ENCODE measurements at places on chromosomes 2 and 18.

- DNase-seq = no peak
Measured at GRCh38 chr2:236254001-236254400, 10.2 kb downstream of the ASB18 start.

GRCh38 chr2:206991070-206991469, 51.8 kb downstream of the CPO start:
- no peak for DNase-seq

GRCh38 chr2:54428108-54428831, 27.9 kb upstream of the SPTBN1 start:
- no peak for DNase-seq

- DNase-seq = peak; percentile 95
Measured at GRCh38 chr18:23593720-23594119, 7.4 kb upstream of the NPC1 start.

GRCh38 chr18:21855432-21855831, 114.8 kb downstream of the MIB1 start:
- DNase-seq = no peak

- no peak for DNase-seq
Measured at GRCh38 chr18:48294899-48295585, 114.1 kb downstream of the ZBTB7C start.

- DNase-seq = peak; percentile 93
Measured at GRCh38 chr2:144686518-144687215, 166.7 kb upstream of the ZEB2 start.

DNA sequence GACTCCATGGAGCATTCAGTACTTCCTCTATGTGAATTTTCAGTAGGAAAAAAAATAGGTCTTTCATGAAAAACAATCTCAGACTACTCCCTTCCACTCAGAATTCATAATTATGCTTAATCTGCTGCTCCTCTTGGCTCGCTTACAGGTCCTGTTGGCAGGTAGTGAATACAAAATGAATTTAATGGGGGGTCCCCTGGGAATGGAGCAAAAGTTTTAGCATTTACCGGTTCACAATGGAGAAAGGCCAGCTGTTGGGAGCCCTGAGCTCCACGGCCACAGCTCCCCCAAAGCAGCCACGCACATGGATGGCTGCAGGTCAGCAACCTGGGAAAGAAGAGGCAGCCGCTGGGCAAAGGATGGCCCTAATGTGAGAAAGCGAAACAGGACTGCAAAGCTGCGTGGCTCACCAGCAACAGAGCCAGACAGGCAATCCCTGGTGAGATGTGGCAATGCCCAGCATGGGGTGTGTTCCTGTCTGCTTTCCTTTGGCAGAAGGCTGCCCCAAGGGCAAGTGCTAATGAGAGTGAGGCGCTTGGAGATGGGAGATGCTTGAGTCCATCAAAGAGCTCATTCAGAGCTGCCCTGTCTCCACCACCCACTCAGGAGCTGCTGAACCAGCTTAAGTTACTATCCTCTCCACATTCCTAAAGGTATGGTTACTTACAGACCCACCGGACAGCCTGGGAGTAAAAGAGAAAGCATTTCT, 447.4 kb downstream of the EPHA4 start:
- DNase-seq = no peak

GRCh38 chr18:42030586-42031182, 75.7 kb downstream of the PIK3C3 start:
- no peak for DNase-seq

DNA sequence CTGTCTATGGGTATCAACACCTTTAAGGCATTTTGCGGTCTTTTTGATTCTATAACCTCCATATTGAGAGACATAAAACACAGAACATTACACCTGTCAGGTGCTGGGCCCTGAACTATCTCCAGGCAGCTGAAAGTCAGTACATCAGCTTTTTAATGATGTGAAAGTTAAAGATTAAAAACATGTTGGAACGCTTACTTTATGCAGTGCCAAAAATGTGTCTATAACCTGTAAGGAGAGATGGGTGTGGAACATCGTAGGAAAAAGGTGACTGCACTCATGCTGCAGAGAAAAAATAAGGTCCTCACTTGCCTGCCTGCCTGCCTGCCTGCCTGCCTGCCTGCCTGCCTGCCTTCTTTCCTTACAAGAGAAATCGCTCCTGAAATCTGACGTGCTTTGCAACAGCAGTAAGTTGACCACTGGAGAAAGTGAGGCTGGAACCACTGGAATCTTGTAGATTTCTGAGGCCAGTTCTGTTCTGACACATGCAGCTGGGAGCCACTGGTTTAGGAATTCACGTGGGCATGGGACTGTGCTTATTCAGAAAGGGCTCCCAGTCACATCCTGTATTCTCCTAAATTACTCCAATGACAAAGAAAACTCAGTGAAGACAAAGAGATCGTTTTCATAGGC, 34.1 kb downstream of the BCL11A start:
- no peak for DNase-seq

- DNase-seq = peak; percentile 20
Measured at GRCh38 chr2:174153757-174154680, 94.3 kb downstream of the OLA1 start.

DNA sequence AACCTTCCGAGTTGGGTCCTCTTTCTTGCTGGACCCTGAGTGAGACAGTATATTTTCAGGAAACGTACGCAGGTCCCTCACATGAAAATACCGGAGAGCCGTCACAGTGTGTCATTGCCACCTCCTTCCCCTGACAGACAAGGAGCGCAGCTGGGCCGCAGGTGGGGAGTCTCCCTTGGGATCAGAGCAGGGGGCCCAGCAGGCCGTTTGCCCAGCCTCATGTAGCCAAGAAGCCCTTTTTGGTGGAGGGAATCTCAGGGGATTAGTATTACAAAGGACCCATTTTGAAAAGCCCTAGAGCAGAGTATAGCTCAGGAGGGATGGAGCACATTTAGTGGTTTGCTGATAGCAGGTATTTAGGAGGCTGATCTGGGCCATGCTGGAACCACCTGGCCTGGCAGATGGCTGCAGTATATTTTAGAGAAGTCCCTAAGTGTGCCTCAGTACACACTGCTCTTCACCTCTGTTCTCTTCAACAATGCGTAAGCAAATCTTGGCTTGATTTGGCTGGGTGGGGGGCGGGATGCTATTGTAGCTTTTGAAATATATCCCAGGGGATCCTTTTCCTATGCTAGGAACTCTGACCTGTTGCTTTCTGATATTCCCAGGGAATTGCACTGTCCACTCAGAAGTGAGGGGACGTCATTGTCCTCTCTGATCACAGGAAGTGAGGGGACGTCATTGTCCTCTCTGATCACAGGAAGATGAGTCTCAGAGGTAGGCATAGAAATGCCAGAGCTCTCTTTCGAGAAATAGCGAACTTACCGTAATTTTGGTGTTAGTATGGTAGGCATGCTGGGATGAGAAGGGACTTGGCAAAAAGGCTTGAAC, 171.9 kb downstream of the HRH4 start:
- DNase-seq = no peak

GRCh38 chr2:192236136-192236535, 41.4 kb upstream of the TMEFF2 start:
- DNase-seq = no peak

DNA sequence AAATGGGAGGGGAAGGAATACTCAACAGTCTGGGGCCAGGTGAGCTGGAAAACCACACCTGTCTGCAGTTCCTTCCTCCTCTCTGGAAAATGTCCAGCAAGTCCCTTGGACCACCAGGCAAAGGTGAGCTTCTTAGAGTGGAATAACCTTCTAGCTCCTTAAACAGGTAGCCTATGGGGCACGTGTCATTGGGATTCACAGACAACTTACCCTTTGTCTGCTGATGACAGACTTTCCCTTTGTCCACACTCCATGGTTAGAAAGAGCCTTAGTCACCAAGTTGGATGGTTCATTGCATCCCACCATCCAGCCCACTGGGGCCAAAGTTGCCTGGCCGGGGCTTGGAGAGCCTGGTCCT, 98.0 kb upstream of the ITGA6 start:
- no peak for DNase-seq

DNA sequence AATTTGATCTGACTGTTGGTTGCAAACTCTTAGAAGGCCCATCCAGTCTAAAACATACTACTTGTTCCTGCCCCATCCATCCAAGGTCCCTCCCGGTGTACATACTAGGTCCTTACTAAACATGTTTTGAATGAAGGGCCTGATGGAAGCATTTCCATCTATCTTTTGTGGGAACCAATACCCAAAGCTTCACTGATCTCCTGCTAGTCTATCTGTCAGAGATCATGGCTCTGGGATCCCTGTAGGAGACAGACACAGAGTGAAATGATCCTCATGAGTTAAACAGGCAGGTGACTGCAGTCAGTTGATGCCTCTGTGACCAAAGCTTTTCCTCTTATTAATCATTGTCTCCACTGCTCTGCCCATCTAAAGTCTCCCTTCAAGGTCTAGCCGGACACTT, 115.0 kb downstream of the ST6GAL2 start:
- DNase-seq = no peak

DNA sequence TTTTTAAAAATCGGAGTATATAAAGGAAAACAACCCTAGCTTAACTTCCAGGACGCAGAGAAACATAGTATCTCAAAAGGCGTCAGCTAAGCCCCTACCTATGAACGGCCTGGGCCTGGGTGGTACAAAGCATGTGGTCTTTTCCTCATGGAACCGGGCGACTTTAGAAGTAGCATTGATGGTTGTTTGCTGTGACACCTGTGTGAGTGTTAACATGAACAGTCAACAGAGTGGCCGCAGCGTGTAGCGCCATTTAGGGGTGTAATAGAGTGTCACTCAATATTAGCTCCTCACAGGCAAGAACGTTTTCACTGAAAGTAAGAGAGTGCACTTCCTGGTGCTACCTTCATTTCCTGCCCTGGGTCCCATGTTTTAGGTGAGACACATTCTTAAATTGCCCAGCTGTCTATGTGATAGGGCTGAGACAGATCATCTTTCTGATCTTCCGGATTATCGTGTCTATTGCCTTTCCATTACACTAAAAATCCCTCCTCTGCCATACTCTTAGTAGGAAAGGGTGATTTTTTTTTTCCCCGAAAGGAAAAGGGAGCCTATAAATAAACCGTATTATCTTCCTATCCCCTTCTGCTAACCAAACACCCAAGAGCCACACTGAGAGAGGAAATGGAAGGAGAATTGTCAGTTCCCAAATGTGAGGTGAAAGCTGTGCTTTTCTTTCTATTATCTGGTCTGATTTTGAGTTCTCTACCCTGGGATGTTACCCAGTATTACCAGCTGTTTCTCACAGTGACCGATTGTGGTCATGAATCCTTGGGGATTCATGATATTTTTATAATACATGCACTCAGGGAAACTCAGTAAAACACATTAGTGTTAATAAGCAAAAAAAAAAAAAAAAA, 1.3 kb downstream of the GORASP2 start:
- peak; percentile 24 for DNase-seq

DNA sequence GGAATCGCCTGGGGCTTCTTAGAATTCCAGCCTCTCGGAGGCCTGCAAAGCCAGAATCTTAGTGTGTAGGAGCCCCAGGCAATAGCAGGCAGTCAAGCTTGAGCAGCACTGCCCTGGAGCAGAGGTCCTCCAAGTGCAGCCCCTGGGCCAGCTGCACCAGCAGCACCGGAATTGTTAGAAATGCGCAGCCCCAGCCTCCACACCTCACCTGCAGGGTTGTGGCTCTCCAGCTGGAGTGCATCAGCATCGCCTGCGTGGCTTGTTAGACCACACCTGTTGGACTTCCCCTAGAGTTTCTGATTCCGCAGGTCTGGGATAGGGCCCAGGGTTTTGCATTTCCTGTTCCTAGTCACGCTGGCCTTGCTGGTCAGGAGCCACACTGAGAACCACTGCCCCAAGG, 100.3 kb downstream of the ASAP2 start:
- no peak for DNase-seq

DNA sequence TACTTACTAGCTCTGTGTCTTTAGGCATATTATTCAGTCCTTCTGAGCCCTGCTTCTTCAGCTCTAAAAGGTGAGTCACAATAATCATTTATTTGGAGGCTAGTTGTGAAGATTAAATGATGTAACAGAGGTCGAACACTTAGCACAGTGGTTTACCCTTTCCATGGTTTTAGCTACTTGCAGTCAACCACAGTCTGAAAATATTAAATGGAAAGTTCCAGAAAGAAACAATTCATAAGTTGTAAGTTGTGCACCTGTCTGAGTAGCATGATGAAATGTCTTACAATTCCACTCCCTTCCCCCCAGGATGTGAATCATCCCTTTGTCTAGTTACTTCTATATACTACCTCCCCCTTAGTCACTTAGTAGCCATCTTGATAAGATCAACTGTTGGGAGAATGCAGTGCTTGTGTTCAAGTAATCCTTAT, 217.6 kb upstream of the THUMPD2 start:
- DNase-seq = no peak

- DNase-seq = no peak
Measured at GRCh38 chr2:202129841-202130240, 56.8 kb downstream of the KIAA2012 start.

DNA sequence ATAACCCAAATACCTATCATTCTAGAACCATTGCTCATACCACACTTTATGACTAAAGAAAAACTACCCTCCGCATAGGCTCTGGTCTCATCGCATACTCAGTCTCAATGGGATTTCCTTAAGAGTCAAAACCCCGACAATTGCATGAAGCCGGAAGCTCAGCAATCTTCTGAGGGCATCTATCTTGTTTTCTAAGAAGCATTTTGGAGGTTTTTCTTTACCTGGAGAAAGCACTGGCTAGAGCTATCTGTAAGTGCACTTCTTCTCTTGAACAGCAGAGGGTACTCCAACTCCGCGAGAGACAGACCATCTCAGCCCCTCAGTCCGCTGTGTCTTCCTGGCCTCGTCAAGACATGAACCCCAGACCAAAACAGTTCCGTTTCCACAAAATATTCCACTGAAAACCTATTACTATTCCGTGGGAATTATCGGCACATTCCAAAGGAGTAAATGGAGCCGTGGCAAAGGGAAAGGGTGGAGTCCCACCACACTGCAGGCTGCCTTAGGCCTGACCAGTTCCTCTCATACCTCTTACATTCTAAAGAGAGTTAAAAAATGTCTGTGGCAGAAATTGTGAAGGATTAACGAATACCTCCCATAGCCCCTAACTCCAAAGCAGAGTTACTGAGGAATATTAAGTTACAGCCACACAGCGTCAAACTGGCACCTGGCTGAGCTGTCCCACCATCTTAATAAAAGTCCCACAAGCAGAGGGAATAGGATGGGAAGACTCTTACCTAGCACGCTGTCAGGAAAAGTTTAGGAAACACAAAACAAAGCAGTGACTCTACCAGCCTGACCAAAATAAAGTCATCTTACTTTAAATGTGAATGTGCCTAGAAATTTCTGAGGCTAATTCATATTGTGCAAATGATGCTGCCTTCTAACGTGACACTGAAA, 325.6 kb upstream of the VRK2 start:
- peak; percentile 59 for DNase-seq

DNA sequence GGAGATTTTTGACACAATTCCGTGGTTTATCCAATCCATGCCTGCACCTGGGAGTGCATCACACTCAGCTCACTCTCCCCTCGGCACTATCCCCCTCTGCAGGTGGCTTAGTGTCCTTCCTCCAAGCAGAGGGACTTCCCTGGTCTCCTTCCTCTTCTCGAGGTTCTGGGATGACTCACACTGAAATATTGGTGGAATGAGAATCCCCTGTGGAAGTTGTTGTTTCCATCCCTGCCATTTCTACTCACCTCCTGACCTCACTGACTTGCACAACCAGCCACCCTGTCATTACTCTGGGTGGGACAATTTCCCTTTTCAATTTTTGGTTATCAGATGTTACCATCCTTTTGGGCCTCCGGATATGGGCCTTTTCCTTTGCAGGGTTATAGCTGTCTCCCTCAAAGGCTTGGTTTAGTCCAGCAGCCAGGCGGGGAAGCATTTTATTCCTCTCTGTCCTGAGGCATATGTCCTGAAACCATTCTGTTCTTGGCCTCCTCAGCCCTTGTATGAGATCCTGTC, 59.9 kb downstream of the PTPRM start:
- no peak for DNase-seq
